Thyroid gland (tissue), 4 donors: ENCODE measurements at places on chromosomes 6 and 20. TPM values are rescaled to one million over a fixed set of nuclear protein-coding genes. Genes with fewer than 3 reads are reported as not detected.

DNA sequence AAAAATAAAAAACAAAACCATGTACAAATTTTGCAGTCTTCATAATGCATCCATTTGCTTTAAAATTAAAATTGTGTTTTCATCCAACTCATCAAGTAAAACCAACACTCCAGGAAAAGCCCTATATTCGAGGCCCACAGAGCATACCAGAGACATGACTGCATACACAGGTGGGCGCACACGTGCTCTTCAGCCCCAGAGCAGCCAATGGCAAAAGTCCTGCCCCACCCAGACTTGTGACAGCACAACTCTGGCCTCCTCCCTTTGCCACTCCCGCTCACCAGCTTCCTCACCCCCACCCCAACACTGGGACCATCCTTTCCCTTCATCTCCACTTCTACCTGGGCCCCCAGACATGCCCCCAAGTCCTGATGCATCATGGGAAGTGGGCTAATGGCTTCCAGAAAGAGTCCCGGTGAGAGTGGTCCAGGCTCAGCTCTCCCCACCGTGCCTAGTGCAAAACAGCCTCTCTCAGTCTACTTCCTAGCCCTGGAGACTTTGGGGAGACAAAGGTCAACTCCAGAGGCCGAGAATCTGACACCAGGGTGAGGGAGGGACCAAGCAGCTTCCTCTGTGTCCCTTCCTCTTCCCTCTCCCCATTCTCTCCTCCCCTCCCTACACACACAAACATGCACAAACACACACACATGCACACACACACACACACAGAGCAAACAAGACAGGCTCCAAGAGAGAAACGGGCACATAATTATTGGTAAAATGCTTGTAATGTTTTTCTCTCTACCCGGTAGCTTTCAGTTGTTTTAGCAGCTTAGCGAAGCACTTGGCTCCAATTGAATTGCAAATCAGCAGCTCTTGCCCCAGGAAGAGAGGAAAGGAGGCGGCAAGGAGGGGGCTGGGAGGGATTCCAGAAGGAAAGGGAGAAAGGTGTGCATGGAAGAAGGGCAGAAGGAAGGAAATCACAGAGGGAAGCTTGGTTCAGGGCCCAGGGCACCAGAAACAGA lies 14.3 kb downstream of the GRM4 start:
- DNase-seq, result no peak

- DNase-seq, result no peak
These were observed 628.8 kb upstream of the CITED2 start for GRCh38 chr6:140003217-140003616.

- no peak for DNase-seq
These were observed 286.7 kb upstream of the CDYL start for GRCh38 chr6:4489538-4489937.

DNA sequence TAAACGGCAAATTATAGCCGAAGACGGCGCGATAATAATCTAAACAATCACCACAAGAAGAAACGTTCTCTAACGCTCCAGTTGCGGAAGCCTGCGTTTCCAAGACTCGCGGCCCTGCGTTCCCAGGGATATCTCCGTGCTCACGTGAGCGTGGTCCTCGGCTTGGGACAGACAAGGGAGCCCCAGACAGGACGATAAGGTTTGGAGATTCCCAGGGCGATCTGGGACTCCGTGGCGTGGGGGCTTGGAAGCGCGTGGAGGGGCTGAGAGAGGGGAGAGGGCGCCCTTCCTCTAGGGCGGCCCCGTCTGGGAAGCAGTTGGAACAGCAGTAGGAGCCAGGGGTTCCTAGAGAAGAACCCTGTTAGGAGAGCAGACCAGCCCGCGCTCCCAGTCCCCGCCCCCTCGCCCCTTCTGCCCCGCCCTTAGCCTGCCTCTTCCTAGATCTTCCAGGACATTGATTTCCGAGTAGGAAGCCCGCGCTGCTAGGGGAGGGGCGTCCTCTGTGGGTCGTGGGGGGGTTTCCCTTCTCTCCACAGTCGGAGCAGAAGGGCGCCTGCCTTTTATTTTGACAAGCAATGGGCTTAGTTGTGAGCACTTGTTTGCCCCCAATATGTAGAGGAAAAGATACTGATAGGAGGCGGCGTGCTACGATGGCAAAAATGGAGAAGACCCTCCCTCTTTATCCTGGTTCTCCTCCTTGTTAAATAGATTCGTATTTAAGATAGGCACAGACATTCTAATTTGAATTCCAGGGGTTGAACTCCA lies 10.6 kb downstream of the NRN1 start:
- DNase-seq, result peak; percentile 33

DNA sequence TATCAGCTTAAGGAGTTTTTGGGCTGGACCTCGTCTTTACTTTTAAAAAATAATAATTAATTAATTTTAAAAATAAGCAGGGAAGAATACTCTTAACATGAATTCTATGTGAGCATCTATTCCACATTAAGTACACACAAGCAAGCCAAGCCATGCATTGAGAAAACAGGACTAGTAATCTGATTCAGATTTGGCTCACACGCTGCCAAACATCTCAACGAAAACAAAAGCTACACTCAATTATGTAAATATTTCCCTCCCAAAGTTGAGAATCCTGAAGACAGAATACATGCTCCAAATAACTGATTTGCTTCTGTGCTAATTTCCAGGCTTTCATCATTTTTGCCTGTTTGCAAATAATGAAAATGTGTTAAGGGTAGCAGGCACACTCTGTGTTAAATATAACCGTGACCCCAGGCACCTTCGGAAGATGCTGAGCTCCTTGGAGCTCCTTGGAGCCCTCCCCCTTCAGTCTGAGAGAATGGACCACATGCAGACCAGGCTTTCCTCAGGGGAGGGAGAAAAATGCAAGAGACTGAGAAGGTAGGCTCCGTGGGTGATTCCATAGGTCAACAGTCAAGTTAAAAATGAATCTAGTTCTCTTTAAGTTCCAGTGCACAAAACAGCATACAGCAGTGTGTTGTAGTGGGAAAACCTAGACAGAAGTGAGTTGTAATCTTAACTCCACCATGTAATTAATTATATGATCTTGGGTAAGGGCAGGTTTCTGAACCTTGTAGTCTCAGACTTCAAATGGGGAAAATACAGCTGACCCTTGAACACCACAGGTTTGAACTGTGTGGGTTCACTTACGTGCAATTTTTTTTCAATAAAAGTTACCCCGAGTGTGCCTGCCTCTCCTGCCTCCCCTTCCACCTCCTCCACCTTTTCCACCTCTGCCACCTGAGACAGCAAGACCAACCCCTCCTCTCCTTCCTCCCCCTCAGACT lies 161.3 kb upstream of the RREB1 start:
- no peak for DNase-seq

GRCh38 chr6:106421496-106421895 lies 61.0 kb downstream of the CRYBG1 start:
- no peak for DNase-seq

- DNase-seq, result no peak
These were observed 66.2 kb upstream of the RALGAPA2 start for GRCh38 chr20:20778676-20779075.

ZNF831 gene
- total RNA-seq, result 2.3 TPM

CST5 gene
- total RNA-seq, result not detected

B3GALT4 gene
- 10.5 TPM for total RNA-seq

HACE1 gene
- total RNA-seq, result 16.6 TPM

BMP5 gene
- 0.81 TPM for total RNA-seq

APCDD1L gene
- not detected for total RNA-seq
